Lung (tissue), 17 donors: ENCODE measurements at places on chromosomes 11 and 22. TPM values are rescaled to one million over a fixed set of nuclear protein-coding genes. Genes with fewer than 3 reads are reported as not detected.
A peak's percentile ranks its signal among the peaks of the same experiment; 100 is the strongest.

Gene CNGA4
- total RNA-seq: 5.6 TPM

DNA sequence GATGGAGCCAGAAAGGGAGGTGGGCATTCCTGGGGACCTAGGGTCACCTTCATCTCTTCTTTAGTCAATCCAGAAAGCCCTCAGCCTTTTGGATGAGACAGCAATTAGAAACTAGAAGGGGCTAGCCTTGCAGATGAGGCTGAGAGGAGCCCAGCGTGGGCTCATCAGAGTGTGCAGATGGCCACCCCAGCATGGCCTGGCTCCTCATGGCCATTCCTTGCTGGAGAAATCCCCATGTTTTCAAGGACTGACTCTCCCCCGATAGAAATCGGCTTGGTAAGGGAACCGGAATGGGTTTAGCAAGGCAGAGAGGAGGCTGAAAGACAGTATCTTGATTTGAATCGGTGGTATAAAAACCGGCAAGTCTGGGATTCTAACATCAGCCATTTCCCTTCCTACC, 274.6 kb downstream of the BUD13 start:
- DNase-seq: no peak
- no peak overlapping the region for H3K4me3 ChIP-seq
- H3K27me3 ChIP-seq: peaks cover 5% of the 10 kb centered on the region
- no peak overlapping the region for H3K27ac ChIP-seq
- no peaks in the 10 kb centered on the region for H3K4me1 ChIP-seq
- no peaks in the 10 kb centered on the region for H3K36me3 ChIP-seq

Gene TMEM86A
- 8.9 TPM for total RNA-seq

Gene FOLR2
- total RNA-seq: 9.3 TPM

DNA sequence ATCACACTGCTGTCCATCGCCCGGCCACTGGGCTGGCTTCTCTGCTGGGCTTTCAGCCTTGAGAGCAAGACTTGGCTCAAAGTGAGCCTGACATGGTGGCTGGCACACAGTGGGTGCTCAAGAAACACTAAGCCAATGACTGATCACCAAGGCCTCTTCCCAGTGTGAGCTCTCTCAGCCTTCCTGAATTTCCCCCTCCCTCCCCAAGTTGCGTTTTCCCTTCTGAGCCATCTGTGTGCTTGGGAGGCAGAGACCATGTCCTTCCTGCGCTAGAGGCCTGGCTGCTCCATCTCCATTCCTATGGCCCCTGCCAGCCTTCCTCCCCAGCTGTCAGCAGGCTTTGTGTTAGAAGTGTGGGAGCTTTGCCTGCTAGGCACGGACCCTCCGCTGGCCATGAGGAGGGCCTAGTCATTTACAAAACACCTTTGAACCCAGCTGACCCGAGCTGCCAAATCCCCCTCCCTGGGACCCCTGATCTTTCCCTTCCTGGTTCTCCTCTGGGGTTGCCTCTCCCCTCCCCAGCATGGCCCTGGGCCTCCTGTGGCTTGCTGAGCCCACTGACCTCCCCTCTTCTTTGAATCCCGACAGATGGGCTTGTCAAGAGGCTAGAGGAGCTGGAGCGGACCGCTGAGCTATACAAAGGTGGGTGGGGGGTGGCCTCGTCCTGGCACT, 13.2 kb downstream of the PICK1 start:
- H3K27me3 ChIP-seq: no peaks in the 10 kb centered on the region
- H3K27ac ChIP-seq: peak overlapping the region; percentile 15
- H3K4me3 ChIP-seq: no peak overlapping the region
- no peak for DNase-seq

DNA sequence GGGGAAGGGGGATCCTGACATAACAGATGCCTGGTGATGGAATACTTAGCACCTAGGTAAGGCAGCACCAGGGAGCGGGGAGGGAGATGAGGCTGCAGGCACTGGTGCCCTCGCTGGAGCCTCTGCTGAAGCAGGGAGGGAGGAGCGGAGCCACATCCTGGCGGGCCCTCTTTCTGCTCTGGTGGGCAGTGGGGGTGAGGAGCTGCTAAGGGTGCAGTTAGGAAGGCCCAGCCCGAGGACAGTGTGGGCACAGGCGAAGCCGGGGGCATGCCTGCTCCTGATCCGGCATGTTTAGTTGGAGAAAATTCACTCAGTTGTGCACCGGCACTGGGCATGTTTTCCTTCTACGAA, 83.9 kb downstream of the MED15 start:
- no peak overlapping the region for H3K27ac ChIP-seq
- DNase-seq: no peak
- H3K4me3 ChIP-seq: no peak overlapping the region
- no peaks in the 10 kb centered on the region for H3K36me3 ChIP-seq
- H3K4me1 ChIP-seq: peaks cover 2% of the 10 kb centered on the region

DNA sequence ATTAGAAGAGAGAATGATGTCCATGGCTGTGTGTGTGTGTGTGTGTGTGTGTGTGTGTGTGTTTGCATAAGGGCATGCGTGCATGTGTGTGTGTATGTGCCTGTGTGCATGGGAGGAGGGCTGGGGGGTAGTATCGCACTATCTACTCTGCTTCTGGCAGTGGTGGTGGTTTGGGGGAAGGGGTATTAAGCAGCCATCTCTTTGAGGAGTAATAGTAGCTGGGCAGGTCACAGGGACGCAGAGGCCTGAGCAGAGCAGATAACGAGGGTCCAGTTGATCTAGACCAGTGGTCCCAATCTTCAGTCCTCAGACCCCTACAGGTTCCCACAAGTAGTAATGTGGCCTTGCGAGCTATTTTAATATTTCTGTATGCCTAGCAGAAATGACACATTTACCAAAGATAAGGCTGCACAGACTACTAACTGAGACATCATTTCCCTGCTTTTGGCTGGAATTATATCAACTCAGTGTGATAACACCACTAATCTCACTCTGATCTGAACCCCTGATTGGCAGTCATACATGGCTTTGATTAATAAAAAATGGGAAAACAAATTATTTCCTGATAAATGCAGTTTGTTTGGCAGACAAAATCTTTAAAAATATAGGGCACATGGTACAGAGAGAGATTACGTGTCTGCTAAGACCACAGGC, 354.3 kb downstream of the BUD13 start:
- no peak overlapping the region for H3K27ac ChIP-seq
- H3K4me3 ChIP-seq: no peak overlapping the region
- H3K4me1 ChIP-seq: no peaks in the 10 kb centered on the region
- H3K36me3 ChIP-seq: no peaks in the 10 kb centered on the region
- H3K27me3 ChIP-seq: no peaks in the 10 kb centered on the region

- H3K27ac ChIP-seq: no peak overlapping the region
- no peaks in the 10 kb centered on the region for H3K4me1 ChIP-seq
- no peak overlapping the region for H3K4me3 ChIP-seq
- no peaks in the 10 kb centered on the region for H3K27me3 ChIP-seq
- H3K36me3 ChIP-seq: no peaks in the 10 kb centered on the region
Observed at GRCh38 chr11:134995741-134996140, 583.7 kb upstream of the B3GAT1 start.

DNA sequence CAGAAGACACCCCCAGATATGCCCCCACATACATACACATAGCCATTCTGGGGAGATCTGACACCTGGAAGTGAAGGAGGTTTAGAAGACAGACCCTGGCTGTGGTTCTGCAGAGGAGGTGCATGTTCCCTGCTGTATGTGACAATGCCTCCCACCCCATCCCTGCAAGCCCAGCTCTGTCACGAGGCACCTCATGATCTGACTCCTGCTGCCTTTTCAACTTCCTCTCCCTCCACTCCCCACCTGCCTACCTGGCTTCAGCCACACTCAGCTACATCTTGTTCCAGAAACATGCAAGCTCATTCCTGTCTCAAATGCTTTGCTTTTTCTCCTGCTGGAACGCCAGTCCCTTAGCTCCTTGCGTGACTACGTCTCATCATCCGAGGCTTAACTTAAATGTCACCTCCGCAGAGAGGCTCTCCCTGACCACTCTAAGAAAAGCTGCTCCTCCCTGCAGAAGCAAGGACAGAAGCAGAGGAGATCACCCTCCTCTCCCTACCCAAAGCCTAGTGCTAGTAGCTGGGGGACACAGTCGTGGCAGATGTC, 114.5 kb downstream of the FEZ1 start:
- no peak overlapping the region for H3K27ac ChIP-seq
- H3K36me3 ChIP-seq: no peaks in the 10 kb centered on the region
- H3K4me1 ChIP-seq: peaks cover 13% of the 10 kb centered on the region
- no peak for DNase-seq
- H3K27me3 ChIP-seq: no peaks in the 10 kb centered on the region

GRCh38 chr11:37199082-37199481, 601.0 kb upstream of the RAG2 start:
- no peak for DNase-seq
- H3K36me3 ChIP-seq: no peaks in the 10 kb centered on the region
- H3K27ac ChIP-seq: no peak overlapping the region
- no peaks in the 10 kb centered on the region for H3K4me1 ChIP-seq

- H3K4me3 ChIP-seq: no peak overlapping the region
- no peak for DNase-seq
- no peaks in the 10 kb centered on the region for H3K36me3 ChIP-seq
- H3K4me1 ChIP-seq: no peaks in the 10 kb centered on the region
- no peak overlapping the region for H3K27ac ChIP-seq
- H3K27me3 ChIP-seq: no peaks in the 10 kb centered on the region
Observed at GRCh38 chr11:58318532-58318931, 40.3 kb downstream of the OR5B17 start.

- H3K27ac ChIP-seq: no peak overlapping the region
- H3K4me3 ChIP-seq: no peak overlapping the region
- H3K4me1 ChIP-seq: no peaks in the 10 kb centered on the region
- H3K36me3 ChIP-seq: peaks cover 68% of the 10 kb centered on the region
- no peak for DNase-seq
Observed at GRCh38 chr22:45527456-45527855, 24.8 kb downstream of the FBLN1 start.

Gene FXYD2
- total RNA-seq: 2.9 TPM

GRCh38 chr11:93528757-93529645, 14.2 kb downstream of the SMCO4 start:
- peak; percentile 28 for DNase-seq
- peaks cover 55% of the 10 kb centered on the region for H3K4me1 ChIP-seq
- H3K4me3 ChIP-seq: no peak overlapping the region
- no peaks in the 10 kb centered on the region for H3K27me3 ChIP-seq

Gene PATE2
- total RNA-seq: not detected

- H3K4me3 ChIP-seq: no peak overlapping the region
- no peaks in the 10 kb centered on the region for H3K36me3 ChIP-seq
- no peaks in the 10 kb centered on the region for H3K27me3 ChIP-seq
- DNase-seq: no peak
- H3K4me1 ChIP-seq: no peaks in the 10 kb centered on the region
Observed at GRCh38 chr22:27032091-27032761, 374.8 kb downstream of the MIAT start.

Gene MRGPRX3
- not detected for total RNA-seq

Gene ARFIP2
- 53.7 TPM for total RNA-seq

Gene COX8A
- total RNA-seq: 149 TPM

GRCh38 chr11:76644591-76644990, 26.0 kb downstream of the LRRC32 start:
- H3K27me3 ChIP-seq: no peaks in the 10 kb centered on the region
- no peak overlapping the region for H3K4me3 ChIP-seq
- DNase-seq: no peak
- no peaks in the 10 kb centered on the region for H3K4me1 ChIP-seq

Gene TSKU
- 18.6 TPM for total RNA-seq

- no peak for DNase-seq
- H3K36me3 ChIP-seq: no peaks in the 10 kb centered on the region
Observed at GRCh38 chr11:69010361-69010891, 2.6 kb downstream of the MRGPRF start.

DNA sequence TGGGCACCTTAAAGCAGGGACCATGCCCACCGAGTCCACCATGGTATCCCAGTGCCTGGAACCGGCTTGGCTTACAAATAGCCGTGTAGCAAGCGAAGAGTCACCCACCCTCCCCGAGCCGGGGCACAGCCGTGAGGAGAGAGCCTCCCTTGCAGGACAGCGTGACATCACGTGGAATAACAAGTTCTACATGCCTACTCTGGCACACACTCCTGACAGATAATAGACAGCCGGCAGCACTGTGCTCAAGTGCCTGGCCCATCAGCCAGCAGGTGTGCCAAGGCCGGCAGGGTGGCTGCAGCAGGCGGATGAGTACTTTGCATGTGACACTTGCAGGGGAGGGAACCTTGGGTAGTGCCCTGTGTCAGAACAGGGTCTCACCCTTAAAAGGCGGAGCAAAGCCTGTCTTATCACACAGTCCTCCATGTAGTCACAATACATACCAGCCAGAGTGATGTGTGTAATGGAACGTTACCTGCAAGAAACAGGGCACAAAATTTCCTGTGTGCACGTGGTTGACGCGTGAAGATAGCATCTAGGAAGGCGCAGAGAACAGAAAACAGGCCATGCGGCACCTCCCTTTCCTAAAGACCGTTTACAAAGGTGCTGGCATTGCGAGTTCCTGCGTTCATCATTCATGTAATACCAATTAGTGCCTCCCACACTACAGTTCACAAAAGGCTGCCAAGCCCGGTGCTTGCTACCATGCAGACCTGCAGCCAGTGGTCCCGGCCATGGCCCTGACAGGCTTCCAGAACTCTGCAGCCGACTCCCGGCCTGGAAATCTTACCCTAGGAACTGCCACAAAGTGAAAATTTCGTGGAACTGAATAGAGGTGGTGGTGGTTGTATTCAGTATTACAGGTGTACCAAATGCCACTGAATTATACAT, 16.4 kb downstream of the TOM1 start:
- no peaks in the 10 kb centered on the region for H3K27me3 ChIP-seq
- DNase-seq: no peak
- H3K4me3 ChIP-seq: no peak overlapping the region
- peaks cover 10% of the 10 kb centered on the region for H3K36me3 ChIP-seq
- H3K27ac ChIP-seq: no peak overlapping the region

Gene NAALADL1
- total RNA-seq: 22.0 TPM

- H3K4me3 ChIP-seq: no peak overlapping the region
- H3K36me3 ChIP-seq: no peaks in the 10 kb centered on the region
- peaks cover 4% of the 10 kb centered on the region for H3K4me1 ChIP-seq
- H3K27ac ChIP-seq: no peak overlapping the region
- peaks cover 36% of the 10 kb centered on the region for H3K27me3 ChIP-seq
Observed at GRCh38 chr11:8267831-8268529, 4.3 kb upstream of the LMO1 start.

GRCh38 chr11:133887692-133888332, 42.5 kb upstream of the SPATA19 start:
- H3K27me3 ChIP-seq: no peaks in the 10 kb centered on the region
- no peak overlapping the region for H3K27ac ChIP-seq

GRCh38 chr11:114298710-114299109, 2.5 kb downstream of the NNMT start:
- no peak overlapping the region for H3K27ac ChIP-seq
- no peaks in the 10 kb centered on the region for H3K4me1 ChIP-seq
- no peaks in the 10 kb centered on the region for H3K27me3 ChIP-seq
- peak overlapping the region; percentile 39 for H3K4me3 ChIP-seq

Gene MS4A15
- total RNA-seq: not detected

DNA sequence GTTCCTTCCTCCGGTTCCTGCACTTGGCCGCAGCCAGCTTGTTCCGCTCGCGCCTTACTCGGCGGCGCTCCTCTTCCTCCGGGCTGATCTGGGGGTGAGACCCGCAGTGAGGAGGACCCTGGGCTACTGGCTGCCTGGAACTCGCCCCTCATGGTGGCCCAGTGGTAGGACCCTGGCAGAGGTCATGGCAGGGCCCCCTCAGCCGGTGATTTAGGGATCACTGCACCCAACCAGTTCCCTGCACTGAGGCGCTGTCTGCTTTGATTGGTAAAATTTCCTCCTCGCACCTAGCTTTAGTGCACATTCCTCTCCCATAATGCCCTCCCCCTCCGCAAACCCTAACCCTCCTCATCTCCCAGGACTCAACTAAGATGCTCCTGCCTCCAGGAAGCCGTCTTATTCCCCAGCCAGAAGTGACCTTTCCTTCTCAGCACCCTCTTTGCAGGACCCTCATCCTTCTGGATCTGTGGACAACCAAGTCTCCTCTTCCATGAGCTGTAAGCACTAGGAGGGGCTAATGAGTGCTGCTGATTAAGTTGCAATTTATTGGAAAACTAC, 3.6 kb downstream of the CCDC85B start:
- no peak for DNase-seq
- H3K27ac ChIP-seq: peak overlapping the region; percentile 62
- H3K36me3 ChIP-seq: no peaks in the 10 kb centered on the region
- peaks cover 40% of the 10 kb centered on the region for H3K4me1 ChIP-seq
